ENCODE measurements at places on chromosomes 13 and 19. TPM values are rescaled to one million over a fixed set of nuclear protein-coding genes. Genes with fewer than 3 reads are reported as not detected.

Gene TEKTIP1
- total RNA-seq: 0.73 TPM

Gene LAIR1
- total RNA-seq: not detected

Gene SLITRK6
- total RNA-seq: not detected

Gene CYP4F11
- not detected for total RNA-seq

Gene TUBB4A
- not detected for total RNA-seq

Gene LGALS14
- total RNA-seq: not detected

DNA sequence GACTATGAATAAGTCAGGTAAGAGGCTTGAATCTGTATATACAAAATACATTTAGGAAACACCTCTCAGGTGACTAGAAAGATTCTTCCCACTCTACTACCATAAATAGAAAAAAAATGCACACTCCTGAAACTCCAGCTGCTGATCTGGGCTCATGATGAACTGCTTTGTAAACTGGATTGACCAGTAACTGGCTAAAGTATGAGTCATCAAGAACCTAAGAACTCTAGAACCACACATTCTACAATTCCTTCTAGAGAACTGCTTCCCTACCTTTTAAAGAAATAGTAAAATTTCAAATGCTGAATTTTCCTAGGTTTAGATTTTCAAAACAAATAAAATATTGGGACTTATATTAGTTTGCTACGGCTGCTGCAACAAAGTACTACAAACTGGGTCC, 55.2 kb downstream of the ELF1 start:
- no peak for DNase-seq

- DNase-seq: peak; percentile 32
These were observed 949 bp downstream of the SERTAD1 start for GRCh38 chr19:40424637-40425449.

DNA sequence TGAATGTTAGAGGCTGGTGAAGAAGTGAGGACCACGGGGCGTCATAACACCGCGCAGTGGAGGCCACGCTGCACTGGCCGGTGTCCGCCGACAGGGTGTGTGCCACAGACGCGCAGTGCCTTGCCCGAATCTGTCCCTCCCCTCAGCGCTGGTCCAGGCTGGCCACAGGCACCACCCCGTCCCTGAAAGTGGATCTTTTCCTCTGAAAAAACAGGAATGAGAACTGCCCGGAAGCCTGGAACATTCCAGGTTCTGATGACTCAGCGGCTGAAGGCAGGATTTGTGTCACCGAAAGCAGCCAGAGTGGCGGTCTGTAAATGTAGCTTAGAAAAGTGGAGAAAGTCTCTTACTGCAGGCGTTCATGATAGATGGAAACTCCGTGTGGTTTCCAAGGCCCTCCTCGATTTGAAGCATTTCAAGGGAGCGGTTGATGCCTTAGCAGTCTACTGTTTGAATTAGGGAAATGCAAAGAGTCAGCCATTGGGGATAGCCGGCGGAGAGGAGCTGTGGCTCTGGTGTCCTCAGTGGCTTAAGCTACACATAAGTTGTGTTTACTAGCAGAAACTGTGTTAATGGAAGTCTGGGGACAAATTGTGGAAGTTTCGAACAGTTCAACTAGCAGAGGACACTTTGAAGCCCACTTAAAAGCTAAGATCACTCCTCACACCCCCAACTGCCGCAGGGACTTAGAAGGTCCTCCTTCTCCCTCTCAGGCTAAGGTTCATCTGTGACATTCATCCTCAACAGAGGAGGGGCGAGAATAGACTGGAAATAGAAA, 70.8 kb downstream of the NUFIP1 start:
- DNase-seq: peak; percentile 95

DNA sequence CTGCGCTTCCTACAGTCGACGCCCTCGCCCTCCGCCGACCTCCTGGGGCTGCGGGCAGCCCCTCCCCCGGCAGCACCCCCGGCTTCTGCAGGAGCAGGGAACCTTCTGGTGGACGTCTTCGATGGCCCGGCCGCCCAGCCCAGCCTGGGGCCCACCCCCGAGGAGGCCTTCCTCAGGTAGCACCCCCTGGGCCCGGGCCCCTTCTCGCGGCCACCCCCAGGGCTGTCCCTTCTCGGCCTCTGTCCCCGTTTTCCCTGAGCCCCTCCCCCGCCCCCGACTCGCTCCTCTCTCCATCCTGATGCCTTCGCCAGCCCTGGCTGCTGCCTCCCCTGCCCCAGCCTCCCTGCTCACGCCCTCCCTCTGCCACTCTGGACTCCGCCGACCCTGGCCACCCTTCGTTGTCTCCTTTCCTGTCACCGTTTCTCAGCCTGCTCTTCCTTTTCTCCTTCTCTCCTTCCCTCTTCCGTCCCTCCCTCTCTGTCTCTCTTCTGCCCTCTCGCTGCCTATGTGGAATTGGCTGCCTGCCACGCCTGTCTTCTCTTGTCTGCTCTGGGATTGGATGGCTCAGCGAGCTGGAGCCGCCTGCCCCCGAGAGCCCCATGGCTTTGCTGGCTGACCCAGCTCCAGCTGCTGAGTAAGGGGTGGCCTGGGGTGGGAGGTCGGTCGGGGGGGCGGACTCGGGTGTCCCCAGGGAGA, 11.0 kb downstream of the FUZ start:
- peak; percentile 80 for DNase-seq

DNA sequence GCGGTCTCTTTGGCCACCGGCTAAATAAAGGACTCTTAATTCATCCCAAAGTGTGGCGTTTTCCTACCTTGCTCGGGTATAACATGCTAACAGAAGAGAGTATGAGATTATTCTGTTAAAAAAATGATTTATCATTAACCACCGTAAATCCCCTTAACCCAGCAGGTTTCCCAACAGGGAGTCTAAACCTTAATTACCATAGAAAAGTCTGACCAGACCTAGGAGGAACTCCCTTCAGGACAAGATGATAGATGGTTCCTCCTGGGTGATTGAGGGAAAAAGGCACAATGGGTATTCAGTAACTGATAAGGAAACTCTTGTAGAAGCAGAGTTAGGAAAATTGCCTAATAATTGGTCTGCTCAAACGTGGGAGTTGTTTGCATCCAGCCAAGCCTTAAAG, 193.7 kb downstream of the ZNF737 start:
- DNase-seq: no peak

DNA sequence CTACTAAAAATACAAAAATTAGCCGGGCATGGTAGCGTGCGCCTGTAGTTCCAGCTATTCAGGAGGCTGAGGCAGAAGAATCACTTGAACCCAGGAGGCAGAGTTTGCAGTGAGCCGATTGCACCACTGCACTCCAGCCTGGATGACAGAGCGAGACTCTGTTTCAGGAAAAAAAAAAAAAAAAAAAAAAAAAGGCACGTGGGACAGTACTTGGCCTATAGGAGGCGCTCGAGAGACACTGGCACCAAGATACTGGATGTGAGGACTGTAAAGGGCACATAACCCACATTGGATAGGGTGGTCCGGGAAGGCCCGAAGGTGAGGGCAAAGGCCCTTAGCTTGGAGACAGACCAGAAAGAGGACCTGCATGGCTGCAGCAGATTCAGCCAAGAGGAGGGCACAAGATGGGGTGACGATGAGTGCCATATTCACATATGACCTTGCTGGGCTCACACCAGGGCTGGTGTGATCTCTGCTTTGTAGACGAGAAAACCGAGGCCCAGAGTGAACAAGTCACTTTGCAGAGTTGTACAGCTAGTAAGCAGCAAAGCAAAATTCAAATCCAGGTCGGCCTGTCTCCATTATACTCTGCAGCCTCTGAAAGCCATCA, 89.4 kb downstream of the DPF1 start:
- DNase-seq: peak; percentile 28

GRCh38 chr19:42199440-42200115, 17.9 kb downstream of the DEDD2 start:
- DNase-seq: no peak

DNA sequence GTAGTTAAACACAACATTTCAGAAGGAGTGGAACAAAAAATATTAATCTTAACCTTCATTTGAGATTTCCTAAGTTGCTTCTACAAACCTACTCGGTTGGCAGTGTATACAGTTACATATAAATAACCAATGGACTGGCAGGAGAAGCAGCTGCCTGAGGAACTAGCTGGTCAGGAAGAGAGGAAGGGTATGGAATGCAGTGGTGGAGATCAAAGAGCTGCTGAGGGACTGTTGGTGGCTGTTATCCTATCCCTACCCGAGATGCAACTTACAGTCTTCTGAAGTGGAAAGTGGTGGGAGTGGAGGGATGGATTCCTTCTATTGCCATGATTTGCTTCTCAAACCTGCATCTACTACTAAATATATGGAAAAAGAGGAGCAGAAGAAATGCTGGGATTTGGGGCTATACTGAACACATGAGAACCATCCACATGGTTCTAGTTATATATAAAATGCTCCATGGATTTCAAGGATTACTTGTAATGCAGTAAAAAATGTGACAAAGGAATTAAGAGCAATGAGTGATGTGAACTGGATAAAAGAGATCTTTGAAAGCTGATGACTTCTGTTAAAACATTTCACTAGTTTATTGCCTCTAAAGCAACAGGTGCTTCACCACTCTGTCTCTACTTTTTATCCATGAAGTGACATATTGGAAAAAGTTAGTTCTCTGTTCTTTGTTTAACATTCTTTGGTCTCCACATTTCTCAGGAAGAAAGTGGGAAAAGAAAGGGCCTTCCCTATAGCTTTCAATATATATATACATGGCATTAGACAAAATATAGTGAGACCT, 29.9 kb downstream of the MICU2 start:
- no peak for DNase-seq

- DNase-seq: no peak
These were observed 260.8 kb upstream of the TSHZ3 start for GRCh38 chr19:31610018-31610417.

- DNase-seq: no peak
These were observed 651.2 kb upstream of the MIR17HG start for GRCh38 chr13:90696254-90696653.

- DNase-seq: no peak
These were observed 58.6 kb downstream of the WASF3 start for GRCh38 chr13:26616126-26616525.

- DNase-seq: no peak
These were observed 55.2 kb upstream of the GPR183 start for GRCh38 chr13:99362362-99362761.

Data from endothelial cell of umbilical vein (primary cell).